A549 treated with AZD2906 at 1 μM for 4 hours (cell line): ENCODE measurements at places on chromosomes 6 and 20. TPM values are rescaled to one million over a fixed set of nuclear protein-coding genes. Genes with fewer than 3 reads are reported as not detected.

The DEFB132 gene
- not detected in 5 replicates for total RNA-seq

The TMEM217 gene
- 0.44 to 0.65 TPM (median 0.54 TPM) in 5 replicates for total RNA-seq

The MTHFD1L gene
- total RNA-seq: 34.8 to 41.8 TPM (median 40.3 TPM) in 5 replicates

The PNPLA1 gene
- not detected in 5 replicates for total RNA-seq

The GNAS-AS1 gene
- not detected in 5 replicates for total RNA-seq
